ENCODE measurements at places on chromosomes 3 and 15.

GRCh38 chr15:55348281-55348778 is 29.3 kb downstream of the PIGB start:
- DNase-seq = no peak

DNA sequence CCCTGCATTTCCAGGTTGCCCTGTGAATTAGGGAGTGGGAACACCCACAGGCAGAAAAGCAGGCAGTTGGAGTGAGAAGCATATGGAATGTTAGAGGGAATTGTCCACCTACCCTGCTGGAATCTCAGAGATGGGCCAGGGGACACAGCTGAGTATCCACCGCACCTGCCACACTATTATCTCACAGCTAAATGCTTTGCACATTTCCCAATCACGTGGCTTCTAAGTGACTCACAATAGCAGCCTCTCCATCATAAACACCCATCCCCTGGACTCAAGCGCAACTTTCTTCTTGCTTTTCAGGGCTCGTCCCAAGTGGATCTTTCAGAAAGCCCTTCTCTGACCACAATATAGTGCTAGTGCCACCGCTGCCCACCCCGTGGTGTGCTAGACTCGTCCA is 389.0 kb upstream of the LMCD1 start:
- DNase-seq = no peak

GRCh38 chr3:10992017-10992942 is at the start of gene SLC6A1:
SLC6A1 (plus strand) TSS chr3:10992748; CDS start chr3:11017212, 24,464 bp downstream.
- no peak for DNase-seq

- no peak for DNase-seq
These were observed 35.4 kb upstream of the COL6A5 start for GRCh38 chr3:130310109-130310508.

DNA sequence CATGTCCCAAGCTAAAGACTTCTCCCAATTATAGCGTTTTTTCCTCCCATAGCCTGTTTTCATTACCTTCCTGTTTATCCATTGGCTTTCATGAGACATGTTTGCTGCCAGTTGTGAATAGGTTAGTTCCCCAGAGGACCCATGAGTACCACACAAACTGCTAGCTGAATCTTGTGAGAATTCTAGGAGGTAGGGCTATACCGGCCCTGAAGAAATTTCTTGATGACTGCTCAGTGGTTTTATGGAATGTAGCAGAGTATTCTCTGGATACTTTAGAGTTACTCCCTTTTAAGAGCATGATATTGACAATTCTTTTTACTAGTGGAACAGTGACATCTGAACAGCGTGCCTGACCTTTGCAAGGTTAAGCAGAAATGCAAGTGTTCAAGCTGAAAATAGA is 210.4 kb downstream of the MCTP2 start:
- no peak for DNase-seq

DNA sequence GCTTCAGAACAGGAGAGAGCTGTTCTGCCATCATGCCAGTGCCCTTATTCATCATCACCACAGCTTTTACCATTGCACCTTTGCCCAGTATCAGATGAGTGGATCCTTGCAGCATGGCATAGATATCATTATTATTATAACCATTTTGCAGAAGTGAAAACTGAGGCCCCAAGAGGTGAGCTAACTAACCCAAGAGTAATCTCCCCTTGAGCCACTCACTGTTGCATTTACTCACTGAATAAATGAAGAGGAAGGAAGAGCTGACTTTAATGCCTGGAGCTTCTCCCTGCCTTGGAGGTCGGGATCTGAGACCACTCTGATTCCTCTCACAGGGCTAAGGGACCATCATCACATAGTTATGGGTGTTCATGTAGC is 32.0 kb downstream of the HRH1 start:
- DNase-seq = no peak

DNA sequence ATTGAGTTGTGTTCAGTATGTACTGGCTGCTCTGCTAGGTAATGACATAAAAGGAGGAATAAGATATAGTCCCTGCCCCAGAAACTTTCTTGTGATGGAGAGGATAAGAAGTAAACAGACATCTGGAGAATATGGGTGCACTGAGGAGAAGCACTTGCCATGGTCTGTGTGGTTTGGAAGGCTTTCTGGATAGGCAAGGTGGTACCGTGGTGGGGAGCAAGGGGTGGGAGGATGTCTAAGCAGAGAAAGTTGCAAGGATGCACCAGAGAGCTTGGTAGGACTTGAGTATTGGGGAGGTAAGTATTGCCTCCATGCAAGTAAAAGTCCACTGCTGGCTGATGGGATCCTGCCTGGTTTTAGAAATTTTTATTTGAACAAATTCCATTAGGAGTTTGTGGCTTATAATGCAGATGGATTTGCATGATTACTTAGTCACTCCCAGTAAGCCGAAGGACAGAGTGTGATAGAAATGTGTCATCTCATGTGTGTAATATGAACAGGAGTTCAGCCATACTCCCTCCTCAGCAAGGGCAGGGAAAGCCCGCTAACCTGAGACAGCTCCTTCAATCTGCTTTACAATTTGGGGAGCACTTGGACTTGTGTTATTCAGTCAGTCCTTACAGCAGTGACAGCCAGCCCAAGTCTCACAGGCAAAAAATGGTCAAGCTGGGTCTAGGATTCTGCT is 53.6 kb downstream of the CLSTN2 start:
- DNase-seq = no peak

DNA sequence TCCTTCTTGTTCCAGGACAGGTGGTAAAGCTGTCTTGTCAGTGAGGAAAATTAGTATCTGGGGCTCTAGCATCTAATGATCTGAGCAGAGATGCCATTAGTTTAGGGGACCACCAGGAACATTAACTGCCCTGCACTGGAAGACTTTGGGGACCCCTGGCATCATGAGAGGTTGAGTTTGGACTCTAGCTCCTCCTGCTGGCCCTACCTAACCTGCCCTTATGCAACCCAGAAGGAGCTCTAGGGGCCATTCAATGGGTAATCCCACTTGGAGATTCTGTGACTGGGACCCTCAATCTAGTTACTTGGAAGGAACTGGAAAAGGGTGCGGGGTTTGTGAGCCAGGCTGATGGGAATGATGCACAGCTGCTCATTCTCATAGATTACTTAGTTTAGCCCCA is 451.0 kb downstream of the EPHB1 start:
- no peak for DNase-seq

DNA sequence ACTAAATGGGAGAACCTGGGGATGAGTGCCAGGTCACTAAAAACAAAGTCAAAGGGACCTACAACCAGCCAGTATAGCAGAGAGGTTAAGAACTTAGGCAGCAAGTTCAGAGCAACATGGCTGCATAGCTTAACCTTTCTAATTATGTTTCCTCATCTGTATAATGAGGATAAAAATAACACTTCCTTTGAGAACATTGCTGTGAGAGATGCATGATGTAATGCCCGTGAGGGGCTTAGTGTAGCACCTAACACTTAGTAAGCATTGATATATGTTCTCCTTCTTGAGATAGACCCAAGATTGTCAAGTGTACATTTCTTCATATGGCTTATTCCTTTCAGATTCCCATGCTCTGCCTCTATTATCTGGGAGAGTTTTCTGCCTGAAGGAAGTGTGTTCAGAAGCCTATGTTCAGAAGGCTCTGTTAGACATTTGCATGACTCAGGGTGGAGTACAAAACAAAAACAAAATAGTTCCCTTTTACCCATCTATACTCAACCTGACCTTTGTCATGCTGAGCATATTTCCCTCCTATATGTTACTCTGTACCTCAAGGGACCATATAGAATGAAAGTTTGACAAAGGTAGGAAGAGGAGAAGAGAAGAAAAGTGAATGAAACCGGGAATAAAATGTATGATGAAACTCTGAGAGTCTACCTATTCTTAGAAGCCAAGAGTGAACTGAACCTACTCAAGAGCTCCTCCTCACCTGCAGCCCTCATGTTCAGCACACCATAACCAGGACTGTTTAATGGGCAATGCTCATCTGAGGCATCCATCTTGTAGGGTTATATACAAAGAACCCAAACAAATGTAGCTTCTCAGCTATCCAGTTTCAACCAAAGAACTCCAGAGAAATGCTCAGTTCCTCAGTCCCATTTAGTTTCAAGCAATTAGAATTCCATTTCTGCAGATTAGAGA is 70.7 kb upstream of the KCNMB2 start:
- DNase-seq = no peak

GRCh38 chr3:10515884-10516495 is 10.6 kb upstream of the ATP2B2 start:
- DNase-seq = no peak

DNA sequence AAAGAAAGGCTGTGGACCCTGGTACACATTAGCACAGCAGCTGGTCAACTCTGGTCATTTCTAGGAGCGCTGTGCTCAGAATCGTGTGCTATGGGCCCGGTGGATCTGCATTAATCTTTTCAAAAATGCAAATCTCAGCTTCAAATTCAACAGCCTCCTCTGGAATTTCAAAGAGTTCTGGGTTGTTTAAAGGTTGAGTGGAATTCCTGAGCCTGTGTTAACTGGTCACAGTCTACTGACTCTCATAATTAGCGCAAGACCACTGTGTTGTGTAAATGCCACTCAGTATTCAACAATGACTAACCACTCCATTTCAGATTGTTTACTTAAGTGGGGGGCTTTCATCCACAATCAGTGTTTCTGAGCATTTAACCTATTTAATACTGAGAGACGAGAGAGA is 2.7 kb upstream of the ARNT2 start:
- peak; percentile 40 for DNase-seq

DNA sequence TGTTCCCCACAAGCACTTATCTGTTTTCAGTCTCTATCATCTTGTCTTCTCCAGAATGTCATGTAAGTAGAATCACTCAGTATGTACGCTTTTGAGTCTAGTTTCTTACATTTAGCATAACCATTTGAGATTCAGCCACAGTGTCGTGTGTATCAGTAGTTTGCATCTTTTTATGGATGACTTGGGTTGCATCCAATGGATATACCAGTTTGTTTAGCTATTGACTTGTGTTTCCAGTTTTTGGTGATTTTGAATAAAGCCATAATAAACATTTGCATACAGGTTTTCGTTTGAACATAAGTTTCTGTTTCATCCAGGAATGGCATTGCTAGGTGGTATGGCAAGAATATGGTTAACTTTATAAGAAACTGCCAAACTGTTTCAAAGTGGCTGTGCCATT is 12.1 kb downstream of the GRIP2 start:
- peak; percentile 94 for DNase-seq

- DNase-seq = peak; percentile 88
These were observed 82.6 kb upstream of the GCNT3 start for GRCh38 chr15:59528961-59529402.

GRCh38 chr15:64102497-64102896 is 6.7 kb downstream of the SNX1 start:
- no peak for DNase-seq

- peak; percentile 12 for DNase-seq
These were observed at the start of gene GXYLT2 for GRCh38 chr3:72887705-72888545. GXYLT2 (plus strand) TSS chr3:72888046; CDS start chr3:72888234, 188 bp downstream.

DNA sequence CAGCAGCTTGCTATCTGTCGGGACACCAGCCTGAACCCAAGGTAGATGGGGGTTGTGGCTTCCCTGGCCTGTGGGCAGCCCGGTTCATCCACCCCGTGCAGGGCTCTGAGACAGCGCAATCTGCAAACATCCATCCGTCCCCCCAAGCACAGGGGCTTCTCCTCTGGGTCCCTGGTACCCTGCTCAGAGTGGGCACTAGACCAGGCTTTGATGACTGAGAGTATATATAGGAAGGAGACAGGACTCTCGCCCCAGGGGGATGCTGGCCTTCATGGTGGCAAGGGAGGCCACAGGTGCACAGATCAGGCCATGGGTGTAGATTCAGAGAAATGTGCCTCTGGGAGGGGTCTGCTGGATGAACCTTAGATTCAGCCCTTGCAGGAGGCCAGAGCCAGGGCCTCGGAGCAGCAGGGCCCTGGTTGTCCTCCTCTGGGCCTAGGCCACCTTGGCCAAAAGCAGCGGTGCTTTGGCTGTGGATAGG is 40.3 kb downstream of the CFAP100 start:
- DNase-seq = no peak

DNA sequence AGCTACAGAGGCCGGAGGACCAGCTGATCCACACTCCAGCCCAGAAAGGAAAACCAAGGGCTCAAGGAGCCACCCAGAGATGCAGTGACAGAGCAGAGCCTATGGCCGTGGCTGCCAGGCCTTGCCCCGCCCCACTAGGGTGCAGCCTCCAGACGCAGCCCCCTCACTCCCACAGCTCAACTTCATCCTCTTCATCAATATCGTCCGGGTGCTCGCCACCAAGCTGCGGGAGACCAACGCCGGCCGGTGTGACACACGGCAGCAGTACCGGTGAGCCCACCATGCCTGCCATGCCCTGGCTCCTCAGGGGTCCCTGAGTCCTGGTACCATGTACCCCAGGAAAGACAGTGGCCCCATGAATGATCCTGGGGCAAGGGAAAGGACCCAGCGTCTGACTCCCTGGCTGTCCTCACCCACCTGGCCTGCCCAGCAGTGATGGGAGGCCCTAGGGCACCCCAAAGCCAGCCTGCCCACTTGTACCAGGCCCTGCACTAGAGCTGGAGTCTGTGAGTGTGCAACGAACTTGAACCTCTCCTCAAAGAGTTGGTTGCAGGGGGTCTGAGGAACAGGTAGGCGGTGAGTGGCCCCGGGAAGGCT is 24.2 kb downstream of the PTH1R start:
- DNase-seq = no peak

- DNase-seq = no peak
These were observed 88.8 kb downstream of the TAMM41 start for GRCh38 chr3:11757929-11758328.

DNA sequence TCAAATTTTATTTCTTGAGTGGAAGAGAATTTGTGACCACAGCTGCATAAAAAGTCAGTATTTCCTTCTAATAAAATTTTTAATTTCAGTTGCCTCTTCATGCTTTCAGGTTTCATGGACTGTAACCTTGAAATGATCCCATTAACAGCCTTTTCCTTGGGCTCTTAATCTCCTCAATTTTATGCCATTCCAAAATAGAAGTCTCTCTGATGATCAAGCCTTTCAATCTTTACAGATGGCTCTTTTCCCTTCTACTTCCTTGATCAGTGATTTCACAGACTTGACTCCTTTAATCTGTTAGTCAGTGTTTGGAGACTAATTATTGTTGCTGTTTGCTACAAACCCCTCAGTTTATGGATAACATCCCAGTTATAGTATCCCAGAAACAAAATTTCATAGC is 11.9 kb downstream of the TSC22D2 start:
- DNase-seq = no peak

DNA sequence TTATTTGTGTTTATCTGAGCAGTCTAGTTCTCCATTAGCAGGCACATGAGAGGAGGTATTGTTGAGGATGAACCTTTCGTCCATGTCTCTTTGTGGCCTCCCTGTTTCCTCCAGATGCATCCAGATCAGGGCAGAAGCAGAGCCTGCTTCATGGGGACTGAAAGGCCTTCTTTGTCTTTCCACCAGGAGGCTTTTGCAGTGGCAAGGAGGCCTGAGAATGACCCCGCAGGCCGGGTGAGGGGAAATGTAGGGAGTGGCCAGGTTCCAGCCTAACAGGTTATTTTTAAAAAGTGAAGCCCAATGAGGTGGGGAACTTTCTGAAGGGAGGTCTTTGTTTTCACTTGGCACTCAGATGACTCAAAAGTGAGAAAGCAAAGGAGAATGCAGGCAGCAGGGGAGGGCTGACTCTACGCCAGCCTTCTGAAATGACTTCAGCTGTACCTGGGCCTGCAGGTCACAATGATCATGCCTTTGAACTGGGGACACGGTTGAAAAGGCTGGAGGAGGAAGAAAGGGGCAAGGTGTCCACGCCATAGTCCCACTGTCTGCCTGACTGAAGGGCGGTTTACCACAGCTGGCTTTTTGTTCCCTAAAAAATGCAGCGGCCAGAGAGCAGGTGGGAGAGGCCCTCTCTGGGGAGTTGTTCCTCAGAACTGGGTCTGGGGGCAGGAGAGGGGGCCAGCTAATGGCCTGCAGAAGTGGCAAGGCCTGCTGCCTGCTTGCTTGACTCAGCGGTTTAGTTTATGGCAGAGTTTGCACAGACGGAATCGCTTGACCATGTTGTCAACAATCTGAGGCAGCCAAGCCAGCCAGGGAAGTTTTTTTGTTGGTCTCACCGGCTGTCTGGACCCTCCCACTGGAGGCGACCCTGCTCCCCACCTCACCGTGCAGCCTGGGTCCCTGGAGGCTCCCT is 28.7 kb downstream of the CMTM7 start:
- DNase-seq = peak; percentile 62
